ENCODE measurements at places on chromosomes 1 and 21.

GRCh38 chr1:5394111-5394510 is 598.1 kb downstream of the NPHP4 start:
- no peak for DNase-seq

- no peak for DNase-seq
These were observed 17.0 kb downstream of the CAMK1G start for GRCh38 chr1:209600541-209600940.

DNA sequence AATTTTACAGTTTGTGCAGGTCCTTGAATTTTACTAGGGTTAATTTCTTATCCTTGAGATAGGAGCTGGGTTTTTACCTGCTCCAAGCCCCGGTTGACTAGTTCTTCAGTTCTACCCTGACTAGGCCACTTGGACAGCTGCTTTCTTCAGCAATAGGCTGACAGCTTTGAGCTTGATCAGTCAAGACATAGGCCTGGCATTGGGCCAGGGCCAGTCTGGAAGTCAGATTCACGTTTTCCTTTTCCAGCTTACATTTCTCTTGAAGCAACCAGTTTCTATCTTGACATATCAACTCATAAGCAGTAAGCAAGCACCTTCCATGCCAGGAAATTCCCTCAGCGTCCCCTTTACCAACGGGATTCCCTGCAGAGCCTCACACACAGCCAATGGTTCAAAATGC is 63.7 kb upstream of the AJAP1 start:
- DNase-seq = no peak

DNA sequence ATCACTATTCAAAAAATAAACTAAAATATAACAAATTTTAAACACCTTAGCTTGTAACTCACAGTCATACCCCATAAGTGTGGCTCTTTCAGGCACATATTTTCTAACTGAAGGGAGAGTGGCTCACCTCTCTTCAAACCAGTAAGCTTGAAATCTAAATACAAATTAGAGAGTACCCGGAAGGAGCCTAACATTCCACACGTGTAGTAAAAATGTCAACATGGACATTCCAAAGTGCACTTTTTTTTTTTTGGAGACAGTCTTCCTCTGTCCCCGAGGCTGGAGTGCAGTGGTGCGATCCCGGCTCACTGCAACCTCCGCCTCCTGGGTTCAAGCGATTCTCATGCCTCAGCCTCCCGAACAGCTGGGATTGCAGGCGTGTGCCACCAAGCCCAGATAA is 275.6 kb upstream of the ADGRL2 start:
- DNase-seq = no peak

- no peak for DNase-seq
These were observed 23.1 kb downstream of the RHEX start for GRCh38 chr1:206075786-206076755.

- no peak for DNase-seq
These were observed 3.9 kb upstream of the ZSCAN20 start for GRCh38 chr1:33468531-33468930.

DNA sequence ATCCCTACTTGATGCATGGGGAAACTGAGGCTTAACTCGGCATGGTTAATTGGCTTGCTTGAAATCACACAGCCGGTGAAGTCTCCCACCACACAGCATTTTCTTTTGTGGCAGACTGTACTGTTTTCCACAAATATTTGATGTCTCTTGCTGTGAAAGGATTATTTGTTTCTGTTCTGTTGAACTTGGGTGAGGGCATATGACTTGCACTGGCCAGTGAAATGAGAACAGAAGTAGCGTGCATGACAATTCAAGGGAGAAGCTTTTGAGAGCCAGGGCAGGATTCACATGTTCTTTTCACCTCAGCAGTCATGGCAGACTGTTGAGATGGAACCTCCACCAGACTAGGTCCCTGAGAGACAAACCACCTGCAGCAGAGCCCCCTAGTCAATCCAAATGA is 11.7 kb upstream of the AK2 start:
- no peak for DNase-seq

- no peak for DNase-seq
These were observed 354.6 kb downstream of the PTPRU start for GRCh38 chr1:29590583-29591565.

DNA sequence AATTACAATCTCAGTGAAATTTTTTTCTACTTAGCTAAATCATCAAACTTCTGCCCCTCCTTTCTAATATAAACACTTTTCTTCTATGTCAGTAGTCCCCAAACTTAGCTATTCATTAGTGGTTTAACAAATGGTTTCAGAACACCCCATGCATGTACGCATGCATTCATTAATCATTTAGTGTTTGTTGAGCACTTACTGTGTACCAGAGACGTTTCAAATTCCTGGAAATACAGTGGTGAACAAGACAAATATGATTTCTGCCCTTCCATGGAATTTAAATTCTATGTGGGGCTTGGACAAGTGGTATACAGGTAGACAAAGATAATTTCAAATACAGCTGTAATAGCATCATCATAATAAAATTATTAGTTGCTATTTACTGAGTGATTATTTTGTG is 1.5 kb downstream of the ZBTB40 start:
- DNase-seq = no peak

GRCh38 chr1:182169203-182169602 is 107.7 kb upstream of the ZNF648 start:
- DNase-seq = no peak

- DNase-seq = no peak
These were observed 7.3 kb downstream of the RNU5D-1 start for GRCh38 chr1:44723496-44724295.

DNA sequence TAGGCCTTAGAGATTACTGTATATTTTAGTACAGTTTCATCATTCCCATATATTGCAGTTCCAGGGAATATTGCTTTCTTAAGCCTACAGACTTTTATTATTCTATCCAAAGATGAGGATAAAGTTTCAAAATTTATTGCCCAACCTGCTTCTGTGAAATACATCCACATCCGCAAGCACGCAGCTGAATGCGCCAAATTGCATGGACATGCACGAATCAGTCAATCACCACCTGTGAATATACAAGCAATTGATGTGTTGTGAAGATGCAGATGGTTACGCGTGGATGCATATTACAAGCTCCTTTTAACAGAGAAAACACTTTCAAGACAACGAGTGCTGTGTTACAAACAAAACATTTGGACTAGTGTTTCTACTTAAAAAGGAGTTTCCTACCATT is 577.8 kb upstream of the PLXNA2 start:
- no peak for DNase-seq

- no peak for DNase-seq
These were observed 363.6 kb upstream of the CAMK1G start for GRCh38 chr1:209219791-209220524.

GRCh38 chr21:33201956-33202355 is 27.8 kb upstream of the IFNAR2 start:
- DNase-seq = no peak

DNA sequence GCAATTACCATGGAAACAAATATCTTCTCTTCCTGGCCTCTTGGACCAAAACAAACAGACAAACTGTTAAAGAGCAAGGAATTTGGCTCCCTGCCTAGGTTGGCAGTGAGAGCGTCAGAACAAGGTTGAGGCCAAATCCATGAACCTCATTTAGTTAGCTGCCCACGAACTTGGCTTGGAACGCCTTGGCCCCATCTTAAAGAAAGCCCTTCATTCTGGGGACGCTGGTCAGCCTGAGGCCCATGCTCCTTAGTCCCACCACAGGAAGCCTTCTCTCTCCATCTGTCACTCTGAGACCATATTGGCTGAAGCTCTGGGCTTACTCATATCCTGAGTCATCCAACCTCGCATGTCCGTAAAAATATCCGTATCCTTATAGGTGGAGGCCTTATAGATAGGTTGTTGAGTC is 62.4 kb upstream of the DIRAS3 start:
- no peak for DNase-seq

- no peak for DNase-seq
These were observed 42.9 kb downstream of the HSPG2 start for GRCh38 chr1:21894034-21894881.

DNA sequence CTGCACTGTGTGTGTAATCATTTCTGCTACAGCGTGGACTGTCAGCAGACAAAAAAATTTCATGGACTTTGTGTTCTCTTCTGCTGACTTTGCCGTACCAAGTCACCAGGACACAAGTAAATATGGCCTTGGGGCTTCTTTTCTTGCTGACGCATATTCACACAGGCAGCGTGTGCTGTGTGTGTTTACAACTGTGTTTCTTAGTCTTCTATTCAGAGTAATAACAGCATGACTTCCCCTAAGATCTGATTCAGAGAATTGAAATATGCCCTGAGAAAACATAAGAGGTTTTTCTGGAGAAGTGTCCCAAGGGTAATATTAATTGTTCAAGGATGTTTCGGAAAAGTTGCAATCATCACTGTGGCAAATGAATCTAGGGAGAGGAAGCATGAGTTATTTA is 47.1 kb upstream of the DYNLT5 start:
- no peak for DNase-seq

- no peak for DNase-seq
These were observed 21.7 kb upstream of the CPLANE2 start for GRCh38 chr1:16258591-16259135.

GRCh38 chr1:199007423-199007822 is 368.6 kb downstream of the PTPRC start:
- DNase-seq = no peak

- DNase-seq = no peak
These were observed 38.2 kb downstream of the ACTN2 start for GRCh38 chr1:236724506-236724905.

DNA sequence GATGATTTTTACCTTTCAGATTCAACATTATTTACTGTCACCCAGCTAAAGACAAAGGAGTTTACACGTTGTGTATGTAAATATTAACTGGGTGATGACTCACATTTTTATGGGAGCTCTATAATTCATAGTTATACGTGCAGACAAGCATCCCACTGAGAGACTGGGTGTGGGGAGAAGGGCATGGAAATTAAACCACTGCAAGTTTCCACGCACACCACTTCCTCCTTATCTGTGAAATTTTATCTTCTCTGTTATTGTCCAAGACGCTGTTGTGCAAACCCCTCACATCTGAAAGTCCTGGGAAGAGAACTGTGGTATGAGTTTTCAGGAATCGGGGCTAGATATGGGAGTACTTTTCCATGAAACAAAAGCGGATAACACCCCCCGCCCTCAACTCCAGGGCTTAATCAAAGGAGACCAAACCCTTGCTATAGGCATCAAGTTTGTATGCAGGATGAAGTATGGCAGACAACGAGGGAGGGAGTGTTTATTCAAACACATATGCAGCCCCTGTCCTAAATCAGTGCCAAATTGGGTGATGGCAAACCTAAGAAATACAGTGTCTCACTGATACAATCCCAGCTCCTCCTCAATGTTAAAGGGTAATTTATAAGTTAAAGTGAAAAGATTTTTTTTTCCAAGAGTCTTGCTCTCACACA is 23.3 kb upstream of the DPT start:
- DNase-seq = no peak

- no peak for DNase-seq
These were observed 75.5 kb upstream of the ATP5PO start for GRCh38 chr21:33991133-33991532.

- no peak for DNase-seq
These were observed 42.2 kb upstream of the COG2 start for GRCh38 chr1:230599926-230600656.

DNA sequence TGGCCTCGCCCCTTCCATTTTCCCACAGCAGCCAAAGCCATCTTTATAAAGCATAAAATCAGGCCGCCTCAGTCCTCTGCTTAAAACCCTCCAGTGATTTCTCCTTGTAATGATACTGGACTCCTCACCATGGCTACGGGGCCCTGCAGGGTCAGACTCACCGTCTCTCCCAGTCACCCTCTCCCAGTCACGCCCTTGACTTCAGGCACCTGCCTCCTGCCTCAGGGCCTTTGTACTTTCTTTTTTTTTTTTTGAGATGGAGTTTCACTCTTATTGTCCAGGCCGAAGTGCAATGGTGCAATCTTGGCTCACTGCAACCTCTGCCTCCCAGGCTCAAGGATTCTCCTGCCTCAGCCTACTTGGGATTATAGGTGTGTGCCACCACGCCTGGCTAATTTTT is 47.8 kb downstream of the PIK3CD start:
- no peak for DNase-seq

DNA sequence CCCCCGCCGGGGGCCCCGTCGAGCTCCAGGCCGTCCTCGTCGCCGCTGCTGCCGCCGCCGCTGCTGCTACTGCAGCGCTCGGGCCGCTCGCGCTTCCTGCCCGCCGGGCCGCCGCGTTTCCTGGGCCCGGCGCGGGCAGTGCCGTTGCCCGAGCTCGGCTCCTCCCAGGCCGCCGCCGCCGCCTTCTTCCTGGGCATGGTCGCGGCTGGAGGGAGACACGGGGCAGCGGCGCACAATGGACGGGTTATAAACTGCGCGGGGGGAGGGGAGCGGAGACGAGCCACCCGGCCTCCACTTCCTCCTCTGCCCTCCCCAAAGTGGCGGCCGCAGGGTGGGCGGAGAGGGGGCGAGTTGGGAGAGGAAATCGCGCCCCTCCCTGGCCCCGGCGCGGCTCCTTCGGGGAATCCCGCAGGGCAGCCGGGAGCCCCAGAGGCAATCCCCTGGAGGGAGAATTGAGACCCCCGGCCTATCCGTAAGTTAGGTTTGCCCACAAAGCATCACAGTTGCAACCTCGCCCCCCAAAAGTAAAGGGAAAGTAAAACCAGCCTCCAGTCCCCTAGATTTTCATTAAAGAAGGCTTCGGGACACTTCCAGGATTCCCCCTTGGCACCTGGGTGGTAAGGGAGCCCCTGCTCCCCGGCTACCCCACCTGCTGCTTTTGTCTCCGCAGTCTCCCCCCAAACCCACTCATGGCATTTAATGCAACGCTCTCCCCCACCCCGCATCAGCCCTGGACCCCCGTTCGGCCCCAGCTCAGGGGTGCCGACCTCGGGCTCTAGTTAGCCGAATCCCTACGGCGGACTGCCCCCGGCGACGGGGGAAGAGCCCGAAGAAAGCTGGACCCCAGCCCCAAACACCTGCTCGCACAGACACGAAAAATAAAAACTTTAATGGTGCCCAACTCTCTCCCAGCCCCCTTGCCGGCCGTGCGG is 893 bp downstream of the RCC2 start:
- DNase-seq = no peak

DNA sequence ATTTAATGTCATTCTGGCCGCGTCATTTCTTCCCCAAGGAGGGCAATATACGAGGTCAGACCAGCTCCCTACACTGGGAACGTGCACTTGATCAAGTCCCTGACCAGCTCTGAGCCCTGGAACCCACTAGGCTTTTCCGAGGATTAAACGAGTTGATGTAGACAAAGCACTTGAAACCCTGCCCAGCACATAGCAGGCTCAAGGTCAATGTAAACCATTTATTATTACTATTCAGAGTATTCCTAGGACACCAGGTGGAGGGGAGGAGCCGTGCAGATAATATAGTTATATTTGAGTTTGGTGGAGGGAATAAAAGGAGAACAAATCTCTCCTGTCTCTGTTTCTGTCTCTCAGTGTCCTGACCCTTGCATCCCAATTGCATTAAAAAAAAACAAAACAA is 174.1 kb upstream of the IGSF21 start:
- DNase-seq = no peak

GRCh38 chr21:46486481-46487126 is 27.9 kb downstream of the DIP2A start:
- DNase-seq = no peak
